CD4-positive, alpha-beta T cell treated with Interleukin-1 beta for 1 hour (primary cell): ENCODE measurements at places on chromosomes 7 and 10.

DNA sequence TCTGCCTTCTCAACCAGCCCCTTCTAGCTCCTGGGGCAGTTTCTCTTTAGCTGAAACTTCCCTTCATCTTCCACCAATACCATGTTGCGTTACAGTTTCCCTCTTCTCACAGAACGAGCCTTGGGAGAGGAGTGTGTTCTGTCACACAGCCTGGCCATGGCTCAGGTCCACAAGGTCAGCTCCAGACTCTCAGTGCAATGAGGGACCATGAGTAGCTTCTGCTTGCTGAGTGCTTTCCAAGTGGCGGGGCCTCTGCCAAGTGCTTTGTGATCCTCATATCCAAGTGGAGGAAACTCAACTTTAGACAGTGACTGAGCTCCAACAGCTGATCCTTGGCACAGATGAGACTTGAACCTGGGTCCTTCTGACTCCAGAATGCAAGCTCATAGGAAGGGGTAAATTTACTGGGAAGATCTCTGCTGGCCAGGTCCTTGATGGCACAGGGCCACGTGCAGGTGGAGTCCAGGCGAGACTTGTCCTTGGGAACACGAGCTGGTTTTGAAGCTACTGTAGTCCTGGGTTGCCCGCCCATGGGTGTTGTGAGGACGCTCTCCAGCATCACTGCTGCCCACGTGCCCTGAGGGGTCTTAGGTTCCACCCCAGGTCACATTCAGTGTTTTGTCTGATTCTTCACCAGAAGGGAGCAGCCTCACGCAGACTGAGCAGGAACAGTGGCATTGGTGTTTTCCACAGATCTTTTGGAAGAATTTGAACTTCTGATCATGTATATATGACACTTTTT, 238.0 kb downstream of the EBF3 start:
- DNase-seq: no peak

- no peak for DNase-seq
These were observed 71.0 kb downstream of the SLC25A13 start for GRCh38 chr7:96250776-96251361.

DNA sequence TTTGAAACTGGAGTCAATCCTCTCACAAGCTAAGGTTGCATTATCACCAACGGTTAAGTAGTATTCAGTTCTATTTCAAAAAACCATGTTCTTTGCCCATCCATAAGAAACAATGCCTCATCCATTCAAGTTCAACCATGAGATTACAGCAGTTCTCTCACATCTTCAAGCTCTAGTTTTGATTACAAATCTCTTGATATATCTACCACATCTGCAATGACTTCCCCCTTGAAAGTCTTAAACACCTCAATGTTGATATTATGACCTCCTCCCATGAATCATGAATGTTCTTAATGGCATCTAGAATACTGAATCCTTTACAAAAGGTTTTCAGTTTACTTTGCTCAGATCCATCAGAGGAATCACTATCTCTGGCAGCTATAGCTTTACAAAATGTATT, 81.8 kb downstream of the JMJD1C start:
- DNase-seq: no peak

- no peak for DNase-seq
These were observed 19.4 kb upstream of the LRRN3 start for GRCh38 chr7:111071556-111071955.

- no peak for DNase-seq
These were observed 33.9 kb downstream of the EBLN1 start for GRCh38 chr10:22183771-22184461.

DNA sequence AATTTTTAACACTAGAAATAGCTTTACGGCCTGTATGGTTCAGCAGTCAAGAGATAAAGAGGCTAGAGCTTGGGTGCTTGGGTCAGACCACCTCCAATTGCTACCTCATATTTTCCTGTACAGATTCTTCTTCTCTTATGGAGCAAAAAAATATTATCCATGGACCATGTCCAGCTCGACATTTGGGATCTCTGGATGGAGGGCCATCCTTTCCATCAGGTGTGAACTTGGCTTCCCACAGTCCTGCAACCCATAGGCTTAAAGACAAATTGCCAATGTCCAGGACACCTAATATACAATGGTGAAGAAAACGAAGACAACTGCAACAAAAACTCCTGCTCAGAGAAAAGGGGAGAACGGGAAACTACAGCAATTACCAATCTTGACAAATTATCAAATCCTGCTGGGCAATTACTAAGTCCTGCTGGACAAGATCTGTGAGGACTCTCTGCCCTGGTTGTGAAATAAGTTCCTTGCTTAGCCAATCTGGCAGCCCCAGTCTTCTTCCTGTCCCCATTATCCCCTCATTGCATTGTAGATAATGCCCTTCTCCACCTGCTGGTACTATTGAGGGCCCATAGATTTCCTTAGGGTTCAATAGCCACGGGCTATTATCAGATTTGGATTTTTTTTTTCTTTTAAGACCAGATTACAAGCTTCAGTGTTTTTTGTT, 42.0 kb upstream of the BRAF start:
- no peak for DNase-seq

DNA sequence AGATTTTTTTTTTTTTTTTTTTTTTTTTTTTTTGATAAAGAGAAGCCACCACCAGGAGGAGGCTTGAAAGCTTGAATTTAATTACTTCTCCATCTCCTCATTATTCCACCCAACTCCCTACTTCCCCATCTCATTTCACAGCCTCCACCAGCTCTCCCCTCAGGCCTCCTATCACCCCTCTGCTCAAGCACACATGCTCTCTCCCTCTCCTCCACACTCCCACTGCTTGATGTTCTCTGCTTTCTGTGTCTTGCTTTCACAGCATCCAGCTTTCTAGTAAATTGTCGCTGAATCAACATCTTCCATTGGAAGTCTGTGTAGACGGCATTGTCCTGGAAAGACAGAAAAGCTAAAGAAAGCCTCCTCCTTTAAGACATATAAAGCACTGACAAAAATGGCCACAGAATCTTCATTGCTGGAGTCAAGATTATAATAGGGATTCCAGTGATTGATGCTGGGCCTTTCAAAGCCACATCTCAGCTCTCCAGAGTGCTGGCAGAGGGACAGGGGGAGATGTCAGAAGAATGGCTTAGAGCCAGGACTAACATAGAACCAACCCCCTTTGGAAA, 58.3 kb downstream of the DOCK4 start:
- no peak for DNase-seq

- no peak for DNase-seq
These were observed 27.2 kb downstream of the GRID1 start for GRCh38 chr10:86339226-86339865.
